NCI-H1092 (cell line): ENCODE measurements at places on chromosomes 6 and 20.
A peak's percentile ranks its signal among the peaks of the same experiment; 100 is the strongest.

- DNase-seq: no peak
Measured at GRCh38 chr6:91713911-91714310, 1127.0 kb upstream of the MAP3K7 start.

DNA sequence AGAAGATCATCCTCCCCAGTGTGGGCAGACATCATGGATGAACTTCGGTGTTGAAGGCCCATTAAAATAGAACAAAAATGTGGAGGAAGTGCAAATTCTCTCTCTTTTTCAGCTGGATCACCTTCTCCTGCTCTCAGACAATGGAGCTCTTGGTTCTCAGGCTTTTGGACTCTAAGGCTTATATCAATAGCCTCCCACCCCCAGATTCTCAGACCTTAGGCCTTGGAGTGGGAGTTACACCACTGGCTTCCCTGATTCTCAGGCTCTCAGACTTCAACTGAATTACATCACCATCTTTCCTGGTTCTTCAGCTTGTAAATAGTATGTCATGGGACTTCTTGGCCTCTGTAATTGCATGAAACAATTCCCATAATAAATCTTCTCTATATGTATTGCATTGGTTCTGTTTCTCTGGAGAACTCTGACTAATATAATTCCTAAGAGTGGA is 36.6 kb downstream of the NSFL1C start:
- DNase-seq: no peak

DNA sequence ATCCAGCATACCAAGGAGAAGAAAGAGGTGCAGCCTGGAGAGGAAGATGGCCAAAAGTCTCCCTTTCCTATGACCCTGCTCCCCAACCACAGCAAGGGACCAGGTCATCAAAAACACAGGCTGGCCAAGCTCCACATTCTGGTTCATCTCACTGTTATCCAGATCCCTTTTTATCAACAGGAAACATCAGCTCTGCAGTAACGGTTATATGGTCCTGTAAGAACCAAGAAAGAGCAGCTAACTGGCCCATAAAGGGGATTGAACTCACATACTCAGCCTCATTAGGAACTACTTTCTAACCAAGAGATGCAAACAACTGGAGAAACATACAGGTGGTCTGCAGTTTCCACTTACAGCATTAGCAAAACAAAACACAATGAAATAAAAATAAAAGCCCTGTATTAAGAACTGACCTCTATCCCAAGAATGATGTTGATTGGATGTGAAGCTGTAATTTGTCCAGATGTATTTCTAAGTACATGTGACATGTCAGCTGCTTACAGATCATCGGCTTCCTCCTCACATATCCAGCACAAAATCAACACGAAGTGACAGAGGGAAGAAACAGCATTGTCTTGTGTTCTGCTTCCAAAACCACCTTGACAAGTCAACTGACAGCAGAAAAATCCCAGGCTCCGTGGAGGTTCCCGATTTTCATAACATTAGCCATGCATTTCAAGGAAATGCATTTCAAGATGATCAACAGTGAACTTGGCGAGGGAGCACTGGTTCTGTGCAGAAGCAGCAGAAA is 557.2 kb upstream of the AGPAT4 start:
- DNase-seq: no peak

- peak; percentile 51 for DNase-seq
Measured at GRCh38 chr6:163944897-163945296, 530.4 kb downstream of the QKI start.
